Inflammatory macrophage treated with lipopolysaccharide for 1 hour (primary cell): ENCODE measurements at places on chromosomes 1 and 21.

DNA sequence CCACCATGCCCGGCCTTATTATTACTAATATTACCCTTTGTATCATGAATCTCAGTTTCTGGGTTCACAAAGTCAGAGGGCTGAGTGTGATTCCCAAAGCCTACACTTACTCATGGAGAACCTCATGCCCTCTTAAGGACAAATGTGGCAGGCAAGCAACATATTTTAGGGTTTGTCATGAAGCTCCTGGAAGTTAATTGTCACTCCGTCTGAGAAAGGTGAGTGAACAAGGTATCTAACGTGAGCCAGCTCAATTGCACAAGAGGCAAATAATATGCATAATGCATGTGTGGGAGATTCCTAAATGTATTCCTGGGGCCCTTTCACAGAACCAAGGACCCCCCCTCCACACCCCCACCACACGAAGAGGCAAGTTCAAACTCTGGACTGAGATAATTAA is 10.1 kb upstream of the TIAM1 start:
- no peak for DNase-seq

GRCh38 chr1:29583727-29584126 is 347.4 kb downstream of the PTPRU start:
- no peak for DNase-seq

DNA sequence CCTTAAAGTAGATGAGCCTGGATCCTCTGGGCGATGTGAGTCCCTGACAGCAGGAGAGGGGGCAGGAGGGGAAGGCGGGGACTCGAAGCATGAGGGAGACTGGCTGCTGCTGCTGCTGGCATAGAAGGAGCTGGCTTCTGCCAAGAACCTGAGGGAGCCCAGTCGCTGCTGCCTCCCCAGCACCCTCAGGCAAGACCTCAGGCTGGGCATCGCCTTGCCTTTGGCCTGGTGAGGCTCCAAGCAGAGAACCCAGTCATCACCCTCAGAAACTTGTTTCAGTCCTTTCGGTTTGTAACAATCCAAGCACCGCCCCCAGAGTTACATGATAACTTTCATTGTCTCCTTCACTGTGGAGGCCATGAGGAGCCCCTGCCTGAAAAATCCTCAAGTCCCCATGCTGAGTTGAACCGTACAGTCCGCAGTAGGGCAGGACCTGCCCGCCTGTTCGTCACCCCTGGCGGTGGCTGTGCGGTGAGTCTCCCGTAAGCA is 38.8 kb downstream of the POFUT2 start:
- no peak for DNase-seq

- DNase-seq = no peak
Measured at GRCh38 chr1:192766009-192766625, 42.7 kb upstream of the RGS2 start.
